IPS-NIHi11 (cell line): ENCODE measurements at places on chromosomes 5 and 9.

DNA sequence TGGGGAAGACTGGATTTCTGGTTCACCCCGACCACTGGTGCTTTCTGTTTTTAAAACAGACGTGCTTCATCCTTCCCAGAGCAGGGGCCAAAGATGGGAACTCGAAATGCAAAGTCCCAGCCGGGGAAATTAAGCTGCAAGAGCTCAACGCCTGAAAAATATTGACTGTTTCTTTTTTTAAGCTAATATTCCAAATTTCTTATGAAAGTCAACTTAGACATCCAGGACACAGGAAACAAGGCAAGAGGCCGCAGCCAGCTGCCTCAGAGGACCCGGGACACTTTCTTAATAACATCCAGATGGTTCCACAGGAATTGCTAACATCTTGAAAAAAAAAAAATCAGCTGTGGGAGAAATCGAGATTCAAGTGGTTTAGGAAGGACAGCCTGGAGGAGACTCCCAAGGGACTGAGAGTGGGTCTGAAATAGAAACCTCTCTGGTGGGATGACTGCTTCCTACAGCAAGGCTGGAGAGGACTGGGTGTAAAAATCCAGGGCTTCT lies 144.9 kb downstream of the FGF1 start:
- DNase-seq = no peak

GRCh38 chr9:96449523-96449844 lies 485 bp upstream of the HABP4 start:
- DNase-seq = no peak

DNA sequence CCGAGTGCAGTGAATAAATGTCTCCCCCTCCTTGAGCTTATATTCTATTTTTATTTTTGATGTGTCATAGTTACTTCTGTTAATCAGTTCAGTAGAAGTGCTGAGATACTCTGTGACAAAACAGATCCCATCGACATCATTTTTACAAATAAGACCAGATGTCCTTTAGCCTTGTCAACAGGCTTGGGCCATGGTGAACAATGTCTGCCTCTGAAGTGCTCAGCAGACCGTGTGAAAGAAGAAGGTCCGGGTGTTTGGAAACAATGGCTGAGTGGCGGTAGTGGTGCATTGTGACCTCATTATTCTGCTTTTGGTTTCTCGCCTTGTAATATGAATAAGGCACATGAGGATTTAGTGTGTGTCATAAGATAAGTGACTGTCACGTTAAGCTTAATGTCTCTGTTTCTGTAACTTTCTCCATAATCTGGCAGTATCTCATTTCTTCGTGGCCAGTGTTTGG lies 71.2 kb downstream of the SYK start:
- DNase-seq = no peak

DNA sequence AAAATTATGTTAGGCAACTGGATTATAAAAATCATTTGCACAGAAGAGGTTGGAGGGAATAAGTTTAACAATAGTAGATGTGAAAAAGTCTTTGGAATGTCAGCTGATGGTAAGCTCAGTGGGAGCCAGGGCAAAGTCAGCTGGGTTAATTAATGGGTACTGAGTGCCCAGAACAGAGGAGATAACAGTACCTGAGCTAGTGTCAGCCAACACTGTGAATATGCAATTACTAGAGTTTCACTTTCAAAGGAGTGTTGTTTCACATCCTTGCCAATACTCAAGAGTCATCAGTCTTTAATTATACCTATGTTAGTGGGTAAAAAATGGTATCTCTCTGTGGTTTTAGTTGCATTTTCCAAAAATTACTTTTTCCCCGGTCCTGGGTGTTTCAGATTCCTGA lies 135.1 kb downstream of the KIF4B start:
- DNase-seq = no peak

DNA sequence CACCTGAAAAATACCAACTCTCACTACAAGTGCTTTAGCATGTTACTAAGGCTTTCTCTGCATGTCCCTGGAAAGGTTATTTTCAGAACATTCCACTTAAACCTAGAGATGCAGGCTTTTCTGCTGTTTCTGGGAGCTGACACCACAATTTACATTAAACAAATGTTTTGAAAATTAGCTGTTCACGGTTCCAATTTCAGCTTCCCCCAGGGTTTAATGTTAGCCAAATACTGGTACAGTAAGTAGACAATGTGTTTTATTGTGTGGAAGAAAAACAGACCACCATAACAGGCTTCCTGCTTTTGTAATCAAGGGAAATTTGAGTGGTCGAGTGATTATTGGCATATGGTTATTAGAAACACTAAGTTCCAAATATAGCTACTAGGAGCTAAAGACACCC lies 32.0 kb downstream of the MACROH2A1 start:
- no peak for DNase-seq

DNA sequence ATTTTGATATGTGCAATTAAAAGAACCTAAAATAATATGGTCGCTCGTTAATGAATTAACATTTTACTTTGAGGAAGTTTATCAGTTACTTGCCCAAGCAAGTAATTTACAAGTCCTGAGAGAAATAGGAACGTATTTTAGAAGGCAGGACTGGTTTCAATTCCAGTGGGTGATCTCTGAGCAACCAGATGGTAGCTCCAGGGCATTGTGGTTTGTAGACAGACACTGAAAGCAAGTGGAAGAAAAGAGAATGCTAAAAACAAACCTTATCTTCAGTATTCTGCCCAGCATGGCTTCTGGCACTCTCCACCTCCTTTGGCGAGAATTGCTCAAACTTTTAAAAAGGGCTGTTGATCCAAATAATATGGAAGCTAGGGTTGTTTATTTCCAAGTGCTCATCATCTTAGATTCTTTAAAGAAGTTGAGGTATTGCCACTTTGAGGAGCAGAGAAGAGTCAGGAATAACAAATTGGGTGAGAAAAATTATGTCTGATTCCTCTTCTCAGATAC lies 31.8 kb upstream of the ERAP2 start:
- no peak for DNase-seq

DNA sequence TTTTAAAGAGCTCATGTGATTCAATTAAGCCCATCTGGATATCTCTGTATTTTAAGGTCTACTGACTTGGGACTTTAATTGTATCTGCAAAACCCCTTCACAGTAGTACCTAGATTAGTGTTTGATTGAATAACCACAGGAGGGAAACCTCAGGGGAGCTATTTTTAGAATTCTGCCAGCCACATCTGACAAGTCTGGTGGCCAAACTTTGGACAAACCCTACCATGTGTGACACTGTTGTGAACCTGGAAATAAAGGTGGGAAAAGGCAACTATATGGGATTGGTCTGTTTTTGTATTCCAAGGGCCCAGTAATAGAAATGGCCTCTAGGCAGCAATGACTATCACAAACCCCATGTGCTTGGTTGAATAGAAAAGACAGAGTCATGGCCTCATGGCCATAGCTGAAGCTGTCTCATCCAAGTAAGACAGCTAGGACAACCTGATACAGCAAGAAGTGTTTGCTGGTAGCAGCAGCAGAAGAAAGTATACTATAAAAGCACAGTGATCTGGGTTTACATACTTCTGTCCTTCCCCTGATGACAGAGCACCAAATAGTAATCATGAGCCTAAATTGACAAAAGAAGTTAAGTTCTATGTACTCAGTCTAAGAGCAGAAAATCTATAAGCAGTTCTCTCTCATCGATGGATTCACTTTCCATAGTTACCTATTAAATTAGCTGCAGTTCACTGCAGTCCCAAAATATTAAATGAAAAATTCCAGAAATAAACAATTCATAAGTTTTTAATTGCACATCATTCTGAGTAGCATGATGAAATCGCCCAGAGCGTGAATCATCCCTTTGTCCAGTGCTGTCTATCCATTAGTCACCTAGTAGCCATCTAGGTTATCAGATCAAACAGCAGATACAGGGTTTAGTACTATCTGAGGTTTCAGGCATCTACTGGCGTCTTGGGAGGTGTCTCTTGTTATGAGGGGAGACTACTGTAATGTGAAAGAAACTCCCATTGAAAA lies 189.8 kb downstream of the ARHGAP26 start:
- no peak for DNase-seq

DNA sequence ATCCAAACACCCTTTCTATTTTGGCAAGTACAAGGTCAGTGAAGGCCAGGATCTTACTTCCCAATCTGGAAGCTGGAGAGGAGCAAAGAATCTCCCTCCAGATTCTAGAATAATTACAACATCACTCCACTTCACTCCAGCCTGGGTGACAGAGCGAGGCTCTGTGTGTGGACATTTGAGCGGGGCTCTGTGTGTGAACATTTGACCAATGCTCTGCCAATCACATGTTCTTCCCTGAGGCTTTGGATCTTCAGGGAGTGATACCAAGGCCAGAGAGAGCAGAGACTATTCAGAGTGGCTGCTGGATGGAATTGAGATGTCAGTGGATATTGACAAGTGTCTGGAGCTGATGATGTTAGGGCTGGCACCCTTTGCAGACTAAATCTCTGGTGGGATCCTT lies 24.7 kb upstream of the ANKRD34B start:
- no peak for DNase-seq

DNA sequence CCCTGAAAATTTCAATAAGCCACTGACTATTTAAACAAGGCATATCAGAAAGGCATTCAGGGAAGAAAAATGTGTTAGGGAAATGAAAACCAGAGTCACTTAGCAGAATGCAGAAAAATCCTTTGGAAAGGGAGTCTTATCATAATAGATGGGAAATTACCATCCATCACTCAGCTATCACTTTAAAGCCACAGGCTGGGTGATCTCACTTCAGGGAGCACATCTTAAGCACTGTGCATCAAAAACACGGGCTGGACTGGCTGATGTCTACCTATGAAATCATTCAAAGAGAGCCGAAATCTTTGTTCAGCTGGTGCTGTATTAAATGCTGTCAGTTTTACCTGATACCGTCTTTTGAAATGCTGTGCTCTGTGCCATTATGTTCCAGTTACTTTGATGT lies 73.5 kb downstream of the C9orf57 start:
- no peak for DNase-seq

- no peak for DNase-seq
Measured at GRCh38 chr5:164746723-164747122, 1241.3 kb downstream of the MAT2B start.

GRCh38 chr5:124584991-124585715 lies 161.3 kb downstream of the ZNF608 start:
- DNase-seq = no peak

DNA sequence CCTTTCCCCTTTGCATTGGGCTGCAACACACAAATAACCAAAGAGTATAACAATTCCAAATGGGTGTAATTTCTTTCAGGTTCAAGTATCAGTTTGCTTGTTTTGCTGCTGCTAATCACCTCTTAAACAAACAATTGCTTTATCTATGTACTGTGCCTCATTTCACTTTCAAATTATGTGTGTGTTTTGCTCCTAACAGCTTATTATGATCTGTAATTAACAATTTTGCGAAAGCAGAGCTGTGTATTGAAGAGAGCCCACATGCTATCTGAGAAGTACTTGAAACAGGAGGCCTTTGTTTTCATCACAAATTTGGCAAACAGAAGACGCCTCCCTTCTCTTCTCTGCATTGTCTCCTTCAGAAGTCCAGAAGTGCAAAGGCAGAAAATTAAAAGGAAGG lies 312.0 kb downstream of the TLE1 start:
- no peak for DNase-seq

DNA sequence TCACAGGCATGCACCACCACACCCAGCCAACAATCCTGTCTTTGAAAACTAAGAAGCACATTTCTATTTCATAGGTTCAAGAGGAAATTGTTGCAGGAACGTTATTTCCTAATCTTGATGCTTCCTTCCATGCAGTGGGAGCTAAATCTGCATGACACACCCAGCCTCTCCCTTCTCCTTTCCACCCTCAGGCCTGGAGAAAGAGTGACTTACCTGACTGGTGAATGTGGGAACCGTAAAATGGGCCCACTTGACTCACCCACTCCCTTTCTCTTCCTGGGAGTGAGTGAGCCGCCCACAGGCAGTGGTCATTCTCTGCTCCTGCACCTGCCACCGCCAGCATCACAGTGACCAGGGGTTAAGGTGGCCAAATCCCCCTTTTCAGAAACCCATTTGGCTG lies 78.2 kb downstream of the C9orf50 start:
- DNase-seq = no peak

DNA sequence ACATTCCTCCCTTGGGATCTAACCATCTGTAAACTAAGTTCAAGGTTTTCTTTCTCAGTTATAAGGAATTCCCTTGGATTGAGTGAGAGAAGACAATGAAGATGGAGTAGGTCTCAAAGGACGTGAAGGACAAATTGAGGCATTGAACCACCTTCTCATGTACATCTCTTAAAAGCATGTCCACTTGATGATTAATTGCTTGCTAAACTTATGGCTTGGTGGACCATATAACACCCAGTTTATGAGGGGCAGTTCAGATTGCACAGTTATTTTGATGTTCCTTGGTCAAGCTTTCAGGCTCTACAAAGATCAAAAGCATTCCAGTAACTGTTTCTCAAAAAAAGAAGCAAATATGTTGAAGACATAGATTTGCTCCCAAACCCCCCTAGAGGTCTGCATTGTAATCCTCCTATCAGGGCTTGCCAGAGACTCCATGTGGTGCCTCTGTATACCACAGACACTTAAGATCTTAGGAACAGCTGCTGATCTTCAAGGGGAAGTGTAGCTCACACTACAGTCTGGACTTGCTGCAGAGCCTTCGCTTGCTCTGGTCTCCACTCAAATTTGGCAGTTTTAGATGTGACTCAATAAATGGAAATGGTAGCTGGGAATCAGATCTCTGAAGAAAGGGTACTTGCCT lies 56.9 kb upstream of the ALDH1A1 start:
- no peak for DNase-seq

GRCh38 chr9:16571127-16571802 lies 299.2 kb downstream of the BNC2 start:
- DNase-seq = no peak

DNA sequence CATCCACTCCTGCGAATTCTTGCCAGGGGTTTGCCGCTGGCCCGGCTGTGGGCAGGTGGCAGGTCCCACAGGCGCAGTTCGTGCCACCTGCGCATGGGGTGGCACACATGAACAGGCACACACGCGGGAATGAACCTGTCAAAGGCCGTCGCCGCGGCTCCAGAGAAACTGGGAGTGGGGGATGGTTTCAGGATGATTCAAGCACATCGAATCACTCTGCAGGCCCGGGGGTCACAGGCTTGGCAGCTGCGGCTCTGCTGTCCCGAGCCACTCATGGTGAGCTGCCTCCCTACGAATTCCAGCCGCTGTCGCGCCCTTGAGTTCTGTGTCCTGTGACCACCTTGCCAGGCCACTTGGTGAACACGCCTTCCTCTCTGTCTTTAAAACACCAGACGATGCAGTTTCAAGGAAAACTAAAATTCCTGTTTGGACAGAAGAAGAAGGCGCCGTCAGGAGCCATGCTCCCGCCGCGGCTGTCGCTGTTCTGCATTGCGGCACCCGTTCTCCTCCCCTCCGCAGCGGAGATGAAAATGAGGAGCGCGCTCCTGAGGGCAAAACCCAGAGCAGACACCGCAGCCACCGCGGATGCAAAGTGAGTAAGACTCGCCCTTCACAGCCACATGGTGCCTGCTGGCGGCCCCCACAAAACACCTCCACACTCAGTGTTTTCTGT lies 15.4 kb upstream of the EXOC3 start:
- DNase-seq = no peak
